ENCODE measurements at places on chromosomes 3 and 15.

DNA sequence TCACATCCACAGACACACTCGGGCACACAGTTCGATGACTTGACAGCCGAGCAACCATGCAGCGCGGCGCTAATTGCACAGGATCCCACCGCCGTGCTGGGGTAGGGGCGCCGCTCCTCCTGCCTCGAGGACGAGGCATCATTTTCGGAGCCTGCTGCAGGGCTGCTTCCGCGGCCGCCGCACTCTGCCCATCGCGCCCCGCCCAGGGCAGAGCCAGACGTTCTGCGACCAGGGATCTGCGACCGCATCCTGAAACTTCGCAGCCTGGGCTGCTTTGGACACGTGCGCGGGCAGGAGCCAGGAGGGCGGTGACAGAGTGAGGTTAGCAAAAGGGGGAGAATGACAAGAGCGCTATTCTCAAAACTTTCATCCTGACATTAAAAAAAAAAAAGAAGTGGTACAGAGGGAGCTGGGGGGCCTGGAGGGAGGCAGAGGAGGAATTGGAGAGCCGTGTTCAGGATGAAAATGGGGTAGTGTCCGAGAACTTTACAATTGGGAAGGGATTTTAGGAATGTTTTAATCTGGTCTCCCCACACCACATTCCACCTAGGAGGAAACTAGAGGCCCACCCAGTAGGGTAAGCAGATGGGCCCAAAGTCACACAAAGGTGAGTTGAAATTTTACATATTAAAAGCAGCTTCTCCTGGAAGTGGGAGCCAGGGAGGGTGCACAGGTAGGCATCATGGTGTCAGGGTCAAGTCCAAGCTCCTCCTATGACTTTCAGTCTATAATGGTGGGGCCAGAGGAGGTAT, 15.9 kb downstream of the IGDCC3 start:
- no peak for DNase-seq

DNA sequence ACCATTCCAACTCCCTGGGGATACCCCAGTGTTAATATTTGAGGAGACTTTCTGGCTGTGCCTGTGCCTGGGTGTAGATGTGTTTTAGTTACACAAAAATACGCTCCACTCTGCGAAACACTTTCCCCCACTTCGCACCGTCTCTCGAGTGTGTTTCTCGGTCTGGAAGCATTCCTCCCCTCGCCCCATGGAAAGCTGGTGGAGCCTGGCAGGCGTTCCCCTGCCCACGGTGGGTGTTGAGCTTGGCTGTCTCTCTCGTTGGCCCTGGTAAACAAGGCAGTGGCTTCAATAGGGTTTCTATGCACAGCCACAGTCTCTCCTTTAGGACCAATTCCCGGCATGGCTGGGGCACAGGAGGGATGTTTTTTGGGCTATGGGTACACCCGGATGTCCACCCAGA, 19.3 kb downstream of the IQSEC1 start:
- no peak for DNase-seq

- DNase-seq: no peak
These were observed 15.0 kb downstream of the BHLHE40 start for GRCh38 chr3:4994144-4994730.

- no peak for DNase-seq
These were observed 389.9 kb downstream of the FEZF2 start for GRCh38 chr3:61983479-61983878.
